ENCODE measurements at places on chromosomes 3 and 15. TPM values are rescaled to one million over a fixed set of nuclear protein-coding genes. Genes with fewer than 3 reads are reported as not detected.

The CPLX3 gene
- total RNA-seq: not detected

The CCR2 gene
- total RNA-seq: not detected

The HDC gene
- total RNA-seq: not detected

The CCDC39 gene
- 0.46 TPM for total RNA-seq

The ALDH1A3 gene
- 13.9 TPM for total RNA-seq

The NGRN gene
- total RNA-seq: 69.0 TPM
